ENCODE measurements at places on chromosomes 7 and 10.

DNA sequence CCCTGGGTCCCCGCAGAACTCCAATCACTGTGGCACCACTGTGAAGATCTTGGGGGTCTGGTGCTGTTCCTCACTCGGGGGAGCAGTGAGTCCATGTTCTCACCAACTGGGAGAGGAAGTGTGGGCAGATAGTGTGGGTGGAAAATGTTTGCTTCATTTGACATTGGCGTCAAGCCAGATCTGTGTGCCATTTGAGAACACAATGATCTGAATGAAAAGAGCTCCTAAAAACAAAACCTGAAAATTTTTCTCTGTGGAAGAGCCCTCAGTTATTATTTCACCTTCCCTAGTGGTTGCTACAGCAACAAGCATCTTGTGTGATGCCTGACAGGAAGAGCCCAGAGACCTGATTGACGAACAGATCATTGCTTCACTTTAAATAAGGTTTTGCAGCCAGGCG lies 125.6 kb downstream of the VIPR2 start:
- no peak for DNase-seq

DNA sequence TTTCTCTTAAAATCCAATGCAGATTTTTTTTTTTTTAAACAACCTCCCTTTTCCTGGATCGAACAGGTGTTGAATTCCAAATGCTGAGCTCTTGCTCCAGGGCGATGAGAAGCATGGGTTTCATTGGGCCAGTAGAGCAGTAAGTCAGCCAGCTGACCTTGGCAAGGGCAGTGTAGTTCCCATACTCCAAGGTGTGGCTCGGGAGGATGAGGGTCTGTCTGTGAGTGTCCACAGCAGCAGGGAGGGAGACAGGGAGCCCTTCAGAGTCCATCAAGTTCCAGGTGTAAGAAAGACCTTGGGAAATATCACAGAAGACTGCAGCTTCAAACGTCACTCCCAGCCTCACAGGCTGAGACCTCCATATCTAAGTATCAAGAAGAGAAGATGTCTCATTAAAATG lies 50.4 kb downstream of the PKD1L1 start:
- no peak for DNase-seq

DNA sequence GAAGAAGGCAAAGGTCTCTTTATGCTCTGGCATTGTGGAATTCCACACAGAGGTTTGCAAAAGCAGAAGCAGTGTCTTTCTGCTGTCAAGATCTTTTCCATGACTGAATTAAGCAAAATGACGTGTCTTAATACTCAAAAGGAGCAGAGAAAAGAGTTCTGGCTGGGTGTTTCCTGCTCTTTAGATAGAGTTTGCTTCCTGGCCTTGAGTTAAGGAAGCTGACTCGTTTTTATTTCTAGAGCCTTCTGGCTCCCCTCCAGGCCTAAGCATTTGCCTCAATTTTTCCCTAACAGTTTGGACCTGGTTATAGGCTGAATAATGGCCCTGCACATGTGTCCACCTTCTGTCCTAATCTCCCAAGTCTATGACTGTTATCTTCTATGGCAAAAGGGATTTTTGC lies 21.6 kb downstream of the TAS2R41 start:
- no peak for DNase-seq

- no peak for DNase-seq
These were observed 165.9 kb downstream of the ABCA13 start for GRCh38 chr7:48337012-48337621.

GRCh38 chr7:98881561-98882315 lies 3.4 kb downstream of the TRRAP start:
- no peak for DNase-seq

DNA sequence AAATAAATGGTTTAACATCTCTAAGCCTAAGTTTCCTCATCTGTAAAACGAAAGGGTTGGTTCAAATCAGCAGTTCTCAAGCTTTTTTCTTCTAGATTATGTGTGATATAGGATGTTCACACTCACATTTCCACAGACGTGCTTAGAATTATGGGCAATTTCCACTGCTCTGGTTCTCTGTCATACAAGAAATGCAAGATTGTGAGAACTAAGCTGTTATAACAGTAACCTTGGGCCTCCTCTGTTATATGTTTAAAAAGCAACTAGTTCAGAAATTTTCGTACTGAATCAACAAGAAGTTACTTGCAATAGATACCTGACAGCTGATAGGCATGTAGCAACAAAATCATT lies 33.7 kb downstream of the ADD3 start:
- no peak for DNase-seq

GRCh38 chr10:97707134-97707861 lies 6.2 kb upstream of the MARVELD1 start:
- DNase-seq = no peak

- DNase-seq = no peak
These were observed 16.1 kb upstream of the MEST start for GRCh38 chr7:130475776-130476175.

GRCh38 chr10:88428976-88429375 lies 154.1 kb downstream of the RNLS start:
- DNase-seq = no peak

- DNase-seq = no peak
These were observed 174.3 kb downstream of the EMX2 start for GRCh38 chr10:117716889-117717288.

DNA sequence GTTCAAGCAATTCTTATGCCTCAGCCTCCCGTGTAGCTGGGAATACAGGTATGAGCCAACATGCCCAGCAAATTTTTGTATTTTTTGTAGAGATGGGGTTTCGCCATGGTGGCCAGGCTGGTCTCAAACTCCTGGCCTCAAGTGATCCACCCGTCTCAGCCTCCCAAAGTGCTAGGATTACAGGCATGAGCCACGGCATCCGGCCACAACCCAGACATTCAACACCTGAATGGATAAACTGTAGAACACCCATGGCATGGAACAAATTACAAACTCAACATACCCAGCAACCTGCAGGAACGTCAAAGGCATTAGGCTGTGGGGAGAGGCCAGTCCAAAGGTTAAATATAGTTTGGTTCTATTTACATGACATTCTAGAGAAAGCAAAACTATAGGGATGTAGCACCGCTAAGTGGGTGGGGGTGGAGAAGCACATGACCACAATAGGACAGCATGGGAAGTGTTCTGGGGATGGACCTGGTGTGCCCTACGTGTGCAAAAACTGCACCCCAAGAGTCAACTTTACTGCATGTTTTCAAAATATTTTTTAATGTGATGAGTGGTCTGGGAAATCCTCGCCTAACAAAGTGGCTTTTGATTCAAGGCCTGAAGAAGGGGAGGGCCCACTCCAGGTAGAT lies 6.5 kb upstream of the PGAM2 start:
- no peak for DNase-seq

GRCh38 chr10:21184216-21184615 lies 287.1 kb upstream of the NEBL start:
- no peak for DNase-seq

DNA sequence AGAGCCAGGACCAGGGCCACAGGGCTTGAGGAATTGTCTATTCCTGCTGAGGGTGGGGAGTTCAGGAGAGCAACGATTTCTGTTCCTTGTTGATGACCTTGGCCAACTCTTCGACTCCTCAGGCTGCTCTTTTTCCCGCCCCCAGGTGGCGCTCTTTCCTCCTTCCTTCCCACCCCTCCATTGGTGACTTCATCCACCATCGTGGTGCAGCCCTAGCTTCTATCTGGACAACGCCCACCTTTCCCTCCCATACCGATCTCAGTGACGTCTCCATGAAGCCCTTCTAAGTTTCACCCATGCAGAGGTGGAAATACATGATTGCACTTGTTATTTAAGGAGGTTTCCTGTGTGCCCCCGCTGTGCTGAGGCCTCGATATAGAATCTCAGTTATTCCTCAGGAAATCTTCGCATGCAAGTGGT lies 22.1 kb upstream of the CARD11 start:
- DNase-seq = no peak

GRCh38 chr7:68218461-68218860 lies 1221.8 kb downstream of the TYW1 start:
- no peak for DNase-seq

- DNase-seq = no peak
These were observed 87.4 kb downstream of the CCNY start for GRCh38 chr10:35423505-35424306.

- no peak for DNase-seq
These were observed 600.4 kb downstream of the KCNMA1 start for GRCh38 chr10:77036993-77037734.

DNA sequence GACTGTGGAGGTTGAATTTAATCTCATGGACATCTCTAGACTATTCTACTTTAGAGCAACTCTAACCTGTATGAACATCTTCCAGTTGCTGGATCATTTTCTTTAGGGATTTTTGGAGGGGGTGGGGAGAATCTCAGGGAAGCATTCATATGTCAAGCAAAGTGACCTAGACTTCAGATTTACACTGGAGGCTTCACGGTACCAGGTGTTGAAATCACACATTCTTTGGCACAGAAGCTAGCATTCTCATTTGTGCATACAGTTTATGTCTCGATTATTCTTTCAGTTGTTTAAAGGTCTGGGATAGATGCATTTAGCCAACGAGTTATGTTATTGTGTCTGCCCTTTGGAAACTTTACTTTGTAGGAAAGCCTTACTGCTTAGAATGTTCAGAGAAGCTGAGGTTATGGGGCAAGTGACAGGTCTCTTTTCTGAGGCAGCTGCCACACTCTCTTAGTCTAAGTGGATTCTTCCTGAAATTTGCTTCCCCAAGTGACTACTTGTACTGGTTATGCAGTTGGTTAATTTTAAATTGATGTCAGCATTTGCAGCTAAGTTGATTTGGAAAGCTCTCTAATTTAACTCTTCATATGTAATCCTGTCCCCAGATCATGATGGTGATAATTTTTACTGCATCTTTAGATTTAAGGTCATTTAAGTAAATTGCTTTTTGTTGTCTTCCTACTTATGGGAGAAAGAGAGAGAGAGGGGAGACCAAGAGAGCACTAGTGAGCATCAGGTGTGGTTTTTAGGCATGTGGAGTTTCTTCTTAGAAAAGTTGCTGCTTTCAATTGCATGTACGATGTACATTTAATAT lies 153.8 kb downstream of the PRKG1 start:
- DNase-seq = no peak

- no peak for DNase-seq
These were observed 426.4 kb upstream of the MTPN start for GRCh38 chr7:136403591-136403990.

DNA sequence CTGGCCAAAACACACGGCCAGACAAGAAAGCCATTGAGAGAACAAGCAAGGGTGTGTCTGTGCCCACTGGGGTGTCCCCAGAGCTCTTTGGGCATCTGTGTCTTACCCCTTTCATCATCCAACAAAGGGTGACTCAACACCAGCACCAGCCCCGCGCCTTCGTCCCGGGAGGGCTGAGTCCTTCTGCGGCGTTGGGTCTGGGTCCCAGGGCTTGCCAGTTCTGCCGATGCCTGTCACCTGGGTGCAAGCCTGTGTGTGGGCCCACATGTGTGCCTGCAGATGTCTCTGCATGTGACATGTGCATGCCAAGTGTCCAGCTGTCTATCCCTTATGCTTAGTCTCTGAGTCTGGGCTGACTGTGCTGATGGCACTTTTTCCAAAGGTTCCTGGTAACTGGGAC lies 24.4 kb upstream of the ELN start:
- no peak for DNase-seq

- no peak for DNase-seq
These were observed 19.8 kb upstream of the CH25H start for GRCh38 chr10:89226891-89227290.
